ENCODE measurements at places on chromosomes 5 and 9.

- no peak for DNase-seq
Measured at GRCh38 chr9:1216532-1216931, 166.4 kb downstream of the DMRT2 start.

GRCh38 chr9:124803911-124804310, 27.0 kb downstream of the OLFML2A start:
- DNase-seq, result no peak

- no peak for DNase-seq
Measured at GRCh38 chr5:172760959-172761358, 10.0 kb downstream of the DUSP1 start.

GRCh38 chr5:14332746-14333145, 189.6 kb downstream of the TRIO start:
- DNase-seq, result no peak

- no peak for DNase-seq
Measured at GRCh38 chr9:95515272-95516113, 1.3 kb downstream of the PTCH1 start.

DNA sequence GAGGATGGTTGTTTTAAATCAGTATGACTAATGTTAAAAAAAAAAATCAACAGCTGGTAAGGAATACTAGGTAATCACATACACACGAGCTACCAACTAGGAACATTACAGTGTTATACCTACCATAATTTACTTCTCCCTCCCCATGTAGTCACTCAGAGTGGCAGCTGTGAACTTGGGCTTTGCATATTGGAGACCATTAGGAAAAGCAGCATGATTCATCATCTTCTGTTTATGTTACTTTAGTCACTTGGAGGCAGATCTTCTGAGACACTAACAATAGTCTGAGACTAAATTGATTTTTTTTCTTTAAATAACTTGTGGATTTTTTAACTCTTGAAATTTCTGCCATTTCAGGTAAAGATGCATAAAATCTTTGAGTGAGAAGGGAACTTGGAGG, 141.5 kb upstream of the NR4A3 start:
- no peak for DNase-seq

- no peak for DNase-seq
Measured at GRCh38 chr9:120694559-120694958, 19.7 kb downstream of the MEGF9 start.

DNA sequence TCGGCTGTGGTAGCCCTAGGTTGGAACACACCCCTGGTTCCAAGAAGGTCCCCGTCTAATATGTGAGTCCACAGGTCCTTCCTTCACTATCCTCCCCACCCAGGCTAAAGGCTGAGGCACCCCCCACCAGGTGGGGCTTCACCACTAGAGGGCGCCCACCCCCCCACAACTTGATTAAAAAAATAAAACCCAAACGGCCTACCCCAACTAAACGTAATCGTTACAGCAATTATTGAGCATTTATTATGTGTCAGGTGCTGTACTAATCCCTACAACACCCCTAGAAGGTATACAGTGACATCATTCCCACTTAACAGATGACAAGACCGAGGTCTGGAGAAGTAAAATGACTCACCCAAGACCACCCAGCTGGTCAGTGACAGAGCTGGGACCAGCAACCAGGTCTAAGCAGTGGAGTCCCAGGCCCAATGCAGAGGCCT, 65.0 kb downstream of the FGF18 start:
- peak; percentile 11 for DNase-seq

DNA sequence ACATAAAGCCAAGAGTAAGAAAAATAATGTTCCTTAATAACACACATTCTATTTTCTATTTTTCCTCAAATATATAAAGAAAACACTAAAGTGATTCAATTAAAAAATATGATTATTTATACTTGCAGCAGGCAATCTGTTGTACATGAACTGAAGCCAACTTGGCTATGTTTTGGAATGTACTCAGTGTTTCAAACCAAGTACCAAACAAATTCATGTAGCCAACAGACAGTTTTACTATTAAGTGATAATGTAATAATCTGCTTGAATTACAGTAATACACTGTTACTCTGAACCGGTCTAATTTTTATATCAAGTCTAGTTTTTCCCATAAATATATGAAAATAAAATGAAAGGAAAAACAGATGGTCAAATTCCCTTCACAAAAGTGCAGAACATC, 58.0 kb downstream of the CEP120 start:
- no peak for DNase-seq

GRCh38 chr5:102668220-102668932, 86.7 kb upstream of the PAM start:
- no peak for DNase-seq

- DNase-seq, result no peak
Measured at GRCh38 chr9:129449066-129449465, 171.8 kb downstream of the C9orf50 start.

GRCh38 chr5:175383350-175383749, 60.6 kb downstream of the DRD1 start:
- no peak for DNase-seq

GRCh38 chr5:149486726-149487635, 64.3 kb downstream of the CSNK1A1 start:
- DNase-seq, result no peak

DNA sequence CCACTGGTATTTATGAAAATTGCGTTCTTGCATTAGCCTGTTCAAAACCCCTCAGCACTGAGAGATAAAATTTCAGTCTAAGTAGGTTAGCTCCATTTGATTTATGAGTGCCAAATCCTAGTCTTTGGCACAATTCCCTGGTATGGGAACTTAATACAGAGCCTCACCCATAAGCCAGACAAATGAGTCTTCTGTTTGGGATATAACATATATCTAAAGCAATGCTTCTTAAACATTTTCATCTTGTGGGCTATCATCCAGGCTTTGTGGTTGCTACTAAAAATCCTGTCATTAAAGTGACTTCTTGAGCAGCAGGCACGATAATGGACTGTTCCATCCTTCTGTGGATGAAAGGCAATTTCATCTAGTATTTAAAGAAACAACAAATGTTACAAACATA, 419.5 kb upstream of the ACTBL2 start:
- no peak for DNase-seq

GRCh38 chr9:126125177-126125576, 201.5 kb upstream of the MVB12B start:
- DNase-seq, result no peak

DNA sequence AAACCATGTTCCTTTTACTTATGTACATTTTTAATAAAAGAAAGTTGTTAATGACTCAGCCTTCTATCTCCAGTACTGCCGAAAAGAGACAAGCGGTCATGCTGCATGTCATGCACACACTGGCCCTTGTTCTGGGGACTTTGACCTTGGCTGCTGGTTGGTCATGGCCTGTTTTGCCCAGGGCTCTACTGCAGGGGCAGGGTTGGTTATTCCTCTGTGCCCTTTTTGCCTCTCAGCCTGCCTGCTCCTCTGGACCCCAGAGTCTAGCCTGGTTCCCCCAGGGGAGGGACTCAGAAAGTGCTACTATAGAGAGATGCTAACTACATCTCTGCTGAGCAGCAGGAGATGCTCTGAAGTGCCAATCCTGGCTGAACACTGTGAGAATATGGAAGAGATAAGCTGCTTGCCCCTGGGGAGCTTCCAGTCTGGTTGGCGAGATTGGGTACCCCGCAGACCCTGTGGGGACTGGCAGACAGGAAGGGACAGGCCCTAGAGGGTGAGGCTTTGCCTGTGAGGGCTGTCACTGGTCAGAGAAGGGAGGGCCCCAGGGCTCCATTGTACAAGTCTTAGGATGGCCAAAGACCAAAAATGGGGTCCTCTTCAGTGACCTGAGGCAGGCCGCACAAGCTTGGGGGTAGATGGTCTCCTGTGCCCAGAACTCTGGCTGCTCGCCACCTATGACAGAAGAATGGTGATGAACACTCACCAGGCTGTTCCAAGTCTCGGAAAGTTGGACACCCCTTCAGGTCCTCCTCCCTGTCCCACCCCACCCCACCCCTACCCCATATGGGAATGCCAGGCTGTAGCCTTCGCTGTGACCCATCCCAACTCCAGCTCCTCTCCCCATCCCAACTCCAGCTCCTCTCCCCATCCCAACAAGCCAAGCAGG, 14.3 kb downstream of the IRF1 start:
- DNase-seq, result no peak

DNA sequence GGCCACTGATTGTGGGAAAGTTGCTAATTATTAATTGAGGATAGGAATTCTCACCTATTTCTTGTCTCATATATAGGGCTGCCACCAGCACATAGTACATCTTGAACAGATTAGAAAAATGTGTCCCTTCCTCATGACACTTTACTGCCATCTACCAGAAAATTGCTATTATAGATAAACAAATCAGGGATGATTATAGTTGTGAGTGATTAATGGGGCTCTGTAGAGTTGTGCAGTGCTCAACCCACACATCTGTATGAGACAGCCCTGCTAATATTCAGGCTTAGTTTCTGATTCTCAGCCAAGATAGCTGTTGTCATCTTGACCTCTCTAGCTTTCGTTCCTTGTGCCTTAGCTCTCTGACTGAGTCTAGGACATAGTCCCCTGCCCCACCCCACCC, 373.3 kb downstream of the TLE4 start:
- no peak for DNase-seq

GRCh38 chr5:6633469-6634245, 417 bp downstream of the SRD5A1 start:
- DNase-seq, result no peak

DNA sequence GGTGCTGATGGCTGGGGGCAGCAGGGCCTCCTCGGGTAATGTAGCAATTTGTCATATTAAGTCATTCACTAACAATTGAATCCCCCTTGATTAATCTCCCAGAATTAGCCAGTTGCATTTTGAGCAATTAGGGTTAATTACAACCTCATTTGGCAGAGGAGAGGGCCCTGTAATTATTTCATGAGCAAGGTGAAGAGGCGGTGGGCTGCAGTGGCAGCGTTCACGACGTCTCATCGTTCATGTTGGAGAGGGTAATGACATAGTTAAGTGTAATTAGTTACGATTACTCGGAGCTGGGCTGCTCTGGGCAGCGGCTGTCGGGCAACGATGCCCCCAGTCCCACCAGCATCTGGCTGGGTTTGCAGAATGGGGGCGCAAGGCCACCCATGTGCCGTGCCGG, 46.0 kb downstream of the NEK6 start:
- DNase-seq, result no peak

GRCh38 chr5:15774632-15775031, 274.7 kb downstream of the FBXL7 start:
- DNase-seq, result no peak

GRCh38 chr9:22813529-22813928, 366.9 kb downstream of the DMRTA1 start:
- no peak for DNase-seq

DNA sequence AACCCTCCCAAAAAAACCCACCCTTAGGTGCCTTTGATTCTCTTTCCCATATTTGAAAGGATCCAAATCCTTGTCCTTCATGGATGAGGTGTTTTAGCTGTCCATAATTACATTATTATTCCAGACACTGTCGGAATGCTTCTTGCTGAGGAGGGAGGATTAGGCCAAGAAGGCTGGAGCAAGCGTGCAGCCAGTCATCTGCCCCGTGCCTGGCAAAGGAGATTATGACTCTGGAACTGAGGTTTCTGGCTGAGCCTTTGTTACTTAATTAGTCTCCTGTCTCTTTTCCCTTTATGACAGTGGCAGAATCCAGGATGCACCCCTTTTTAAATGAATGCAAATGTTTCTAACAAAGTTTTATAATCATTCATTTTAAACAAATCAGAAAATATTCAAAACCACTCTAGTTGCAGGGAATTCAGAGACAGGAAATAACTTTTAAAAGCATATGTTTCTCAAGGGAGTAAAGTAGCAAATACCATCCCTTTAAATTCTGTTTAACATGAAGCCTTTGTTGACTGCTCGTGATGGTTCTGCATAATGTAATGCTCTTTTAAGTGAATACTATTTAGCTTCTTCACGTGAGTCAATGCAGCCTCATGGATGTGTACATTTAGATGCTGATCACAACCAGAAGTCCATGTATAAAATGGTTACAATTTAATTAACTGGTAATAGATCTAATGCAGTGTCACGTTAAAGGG, 69.8 kb downstream of the GALNT10 start:
- DNase-seq, result no peak
